Suppressor macrophage treated with lipopolysaccharide for 1 hour (primary cell): ENCODE measurements at places on chromosomes 12 and 14.

DNA sequence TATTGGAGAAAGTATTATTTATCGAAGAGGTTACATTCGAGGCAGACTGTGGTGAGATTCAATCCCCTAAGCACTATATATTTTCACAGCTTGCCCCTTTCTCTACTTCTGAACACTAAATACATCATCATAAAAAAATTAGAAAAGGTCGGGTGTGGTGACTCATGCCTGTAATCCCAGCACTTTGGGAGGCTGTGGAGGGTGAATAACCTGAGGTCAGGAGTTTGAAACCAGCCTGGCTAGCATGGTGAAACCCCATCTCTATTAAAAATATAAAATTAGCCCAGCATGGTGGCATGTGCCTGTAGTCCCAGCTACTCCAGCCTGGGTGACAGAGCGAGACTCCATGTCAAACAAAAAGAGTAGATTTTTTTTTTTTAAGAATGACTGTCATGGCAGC, 70.6 kb upstream of the MYF6 start:
- no peak for DNase-seq

DNA sequence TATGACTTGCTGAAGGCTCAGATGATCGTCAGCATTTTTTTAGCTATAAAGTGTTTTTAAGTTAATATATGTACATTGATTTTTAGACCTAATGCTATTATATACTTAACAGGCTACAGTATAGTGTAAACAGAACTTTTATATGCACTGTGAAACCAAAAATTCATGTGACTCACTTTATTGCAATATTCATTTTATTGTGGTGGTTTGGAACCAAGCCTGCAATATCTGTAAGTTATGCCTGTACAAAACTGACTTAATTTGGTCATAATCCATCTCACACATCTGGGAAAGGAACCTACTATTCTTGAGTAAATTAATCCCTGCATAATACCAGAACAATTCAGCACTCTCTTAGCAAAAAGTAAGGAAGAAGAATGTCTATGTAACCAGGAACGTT, 390.7 kb downstream of the SYT1 start:
- DNase-seq: no peak

GRCh38 chr12:85805654-85806053, 30.6 kb downstream of the RASSF9 start:
- peak; percentile 93 for DNase-seq

GRCh38 chr12:71282020-71282419, 124.2 kb upstream of the TSPAN8 start:
- no peak for DNase-seq

GRCh38 chr12:84638811-84639368, 273.7 kb downstream of the SLC6A15 start:
- DNase-seq: no peak

GRCh38 chr12:5487948-5488625, 56.2 kb downstream of the NTF3 start:
- DNase-seq: no peak

- no peak for DNase-seq
Observed at GRCh38 chr14:77902811-77903210, 102.9 kb downstream of the ADCK1 start.

GRCh38 chr12:79375050-79375449, 315.7 kb downstream of the PAWR start:
- no peak for DNase-seq

DNA sequence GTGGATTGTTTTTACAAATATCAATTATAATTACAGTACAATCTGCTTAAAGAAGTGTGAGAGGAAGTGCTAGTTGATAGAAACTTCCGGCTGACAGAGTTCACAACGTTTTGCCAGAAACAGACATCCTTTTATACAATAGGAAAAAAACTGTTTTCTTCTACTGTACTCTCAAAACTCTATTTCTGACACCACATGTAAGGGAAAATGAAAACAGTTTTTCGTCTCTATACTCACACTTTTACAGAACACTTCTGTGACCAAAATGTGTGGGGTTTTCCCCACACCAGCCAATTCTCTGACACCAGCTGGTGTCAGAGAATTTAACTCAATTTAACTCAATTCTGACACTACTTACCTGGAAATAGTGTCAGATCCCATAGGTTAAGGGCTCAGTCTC, 24.2 kb upstream of the HIF1A start:
- peak; percentile 28 for DNase-seq

GRCh38 chr14:61531465-61532122, 163.7 kb upstream of the HIF1A start:
- no peak for DNase-seq

GRCh38 chr14:59969319-59969718, 49.4 kb downstream of the LRRC9 start:
- DNase-seq: no peak

DNA sequence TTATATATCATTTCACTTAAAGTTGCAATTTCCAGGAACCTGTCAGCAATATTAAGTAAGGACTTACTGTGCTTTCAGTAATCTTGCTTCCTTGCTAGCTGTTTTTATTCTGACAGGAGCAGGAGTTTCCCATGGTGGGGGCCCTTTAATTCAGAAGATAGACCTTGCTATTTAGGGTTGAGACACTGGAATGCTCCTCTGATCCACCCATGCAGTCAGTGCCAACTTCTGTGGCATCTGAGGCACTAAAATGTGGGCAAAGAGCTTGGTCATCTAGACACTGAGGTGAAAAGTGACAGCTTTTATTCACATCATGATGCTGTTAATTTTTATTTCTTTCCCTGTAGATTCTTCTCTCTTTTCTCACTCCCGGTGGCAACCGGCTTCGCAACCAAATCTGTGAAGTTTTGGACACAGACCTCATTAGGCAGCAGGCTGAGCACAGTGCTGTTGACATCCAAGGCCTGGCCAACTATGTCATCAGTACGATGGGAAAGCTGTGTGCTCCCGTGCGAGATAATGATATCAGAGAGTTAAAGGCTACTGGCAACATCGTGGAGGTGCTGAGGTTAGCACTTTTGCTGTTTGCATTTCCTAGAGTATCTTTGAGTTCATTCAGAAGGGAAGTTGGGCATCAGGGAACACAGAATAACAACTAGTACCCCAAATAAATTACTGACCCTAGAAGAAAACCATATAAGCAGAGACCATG, 18.8 kb downstream of the TCP11L2 start:
- DNase-seq: no peak

GRCh38 chr14:58979325-58979724, 209.1 kb upstream of the DAAM1 start:
- DNase-seq: no peak

DNA sequence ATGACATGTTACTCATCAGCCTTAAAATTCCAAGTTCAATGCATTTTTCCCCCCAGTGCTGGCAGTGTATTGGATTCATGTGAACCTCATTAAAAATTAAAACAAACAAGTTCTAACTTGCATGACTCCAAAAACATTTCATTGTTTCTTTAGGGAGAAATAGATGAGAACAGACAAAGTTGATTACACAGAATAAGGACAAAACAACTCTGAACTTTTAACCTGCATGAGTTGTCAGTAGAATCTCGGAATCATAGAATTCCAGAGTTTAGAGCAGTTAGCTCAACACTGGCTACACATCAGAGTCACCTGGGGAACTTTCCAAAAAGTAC, 127.5 kb downstream of the TMX1 start:
- DNase-seq: no peak

DNA sequence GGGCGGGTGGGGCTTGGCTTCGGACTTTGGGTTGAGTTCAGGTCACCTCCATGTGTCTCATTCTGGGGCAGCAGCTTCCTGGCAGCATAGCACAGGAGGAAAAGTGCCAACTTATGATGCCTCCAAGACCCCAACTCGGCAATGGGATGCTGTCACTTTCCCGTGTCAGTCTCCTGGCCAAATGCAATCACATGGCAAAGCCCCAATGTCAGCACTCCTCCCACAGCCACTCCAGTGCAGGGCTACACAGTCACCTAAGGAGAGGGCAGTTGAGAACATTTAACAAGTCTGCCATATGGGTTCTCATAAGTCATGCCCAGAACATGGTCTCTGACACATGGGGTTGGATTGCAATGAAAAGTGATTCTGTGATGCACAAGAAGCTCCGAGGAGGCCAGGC, 26.7 kb downstream of the ELK3 start:
- DNase-seq: no peak

DNA sequence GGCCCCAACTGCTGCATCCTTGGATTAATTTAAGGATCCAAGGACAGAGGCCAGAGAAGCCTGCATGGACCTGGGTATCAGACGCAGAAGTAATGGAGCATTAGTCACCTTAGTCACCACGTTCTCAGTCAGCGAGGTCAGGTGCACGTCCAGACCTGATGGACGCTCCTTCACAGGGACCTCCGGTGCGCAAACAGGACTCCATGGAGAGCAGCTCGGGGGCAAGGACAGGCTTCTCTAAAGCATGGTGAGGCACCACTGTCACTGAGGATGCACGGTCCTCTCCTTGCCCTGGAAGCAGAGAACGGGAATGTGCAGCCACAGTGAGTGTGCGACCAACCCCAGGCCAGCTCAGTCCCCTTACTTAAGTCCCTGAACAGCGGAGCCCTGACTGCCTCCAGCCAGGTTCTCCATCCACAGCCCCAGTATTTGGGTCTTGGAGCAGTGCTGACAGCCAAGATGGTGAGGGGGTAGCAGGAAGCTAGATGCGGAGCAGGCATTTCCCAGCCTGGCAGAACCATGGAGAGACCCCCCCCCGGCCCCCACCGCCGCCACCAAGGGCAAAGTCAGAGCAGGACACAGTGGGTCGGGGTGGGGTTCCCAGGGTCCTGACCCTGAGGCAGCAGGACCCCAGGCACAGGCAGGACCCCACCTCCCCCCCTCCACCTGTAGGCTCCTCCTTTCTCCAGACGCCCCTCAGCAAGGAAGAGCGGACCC, 253.4 kb upstream of the SFSWAP start:
- no peak for DNase-seq

- no peak for DNase-seq
Observed at GRCh38 chr14:54177641-54178621, 218.9 kb upstream of the CDKN3 start.

GRCh38 chr12:68565391-68565903, 45.3 kb upstream of the RAP1B start:
- peak; percentile 30 for DNase-seq

- DNase-seq: no peak
Observed at GRCh38 chr14:74771399-74771798, 8.3 kb downstream of the YLPM1 start.

DNA sequence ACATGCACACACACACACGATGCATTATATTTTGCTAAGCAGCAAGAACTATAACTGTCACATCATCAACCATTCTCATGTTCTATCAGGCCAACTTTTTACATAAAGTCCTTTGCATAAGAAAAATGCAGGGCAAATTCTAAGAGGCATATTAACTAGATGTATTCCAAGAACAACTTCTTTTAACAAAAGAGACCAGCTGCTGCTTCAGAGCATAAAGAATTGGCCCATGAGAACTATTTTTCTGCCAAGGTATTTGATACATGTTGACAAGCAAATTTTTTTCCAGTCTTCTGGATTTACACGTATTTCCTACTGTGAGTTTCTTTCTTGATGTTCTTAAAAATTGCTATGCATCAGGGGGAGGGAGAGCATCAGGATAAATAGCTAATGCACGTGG, 27.2 kb downstream of the GLT8D2 start:
- no peak for DNase-seq

- no peak for DNase-seq
Observed at GRCh38 chr12:58388261-58388660, 446.9 kb downstream of the ATP23 start.

GRCh38 chr12:12606781-12607589, 4.7 kb upstream of the CREBL2 start:
- DNase-seq: peak; percentile 73

DNA sequence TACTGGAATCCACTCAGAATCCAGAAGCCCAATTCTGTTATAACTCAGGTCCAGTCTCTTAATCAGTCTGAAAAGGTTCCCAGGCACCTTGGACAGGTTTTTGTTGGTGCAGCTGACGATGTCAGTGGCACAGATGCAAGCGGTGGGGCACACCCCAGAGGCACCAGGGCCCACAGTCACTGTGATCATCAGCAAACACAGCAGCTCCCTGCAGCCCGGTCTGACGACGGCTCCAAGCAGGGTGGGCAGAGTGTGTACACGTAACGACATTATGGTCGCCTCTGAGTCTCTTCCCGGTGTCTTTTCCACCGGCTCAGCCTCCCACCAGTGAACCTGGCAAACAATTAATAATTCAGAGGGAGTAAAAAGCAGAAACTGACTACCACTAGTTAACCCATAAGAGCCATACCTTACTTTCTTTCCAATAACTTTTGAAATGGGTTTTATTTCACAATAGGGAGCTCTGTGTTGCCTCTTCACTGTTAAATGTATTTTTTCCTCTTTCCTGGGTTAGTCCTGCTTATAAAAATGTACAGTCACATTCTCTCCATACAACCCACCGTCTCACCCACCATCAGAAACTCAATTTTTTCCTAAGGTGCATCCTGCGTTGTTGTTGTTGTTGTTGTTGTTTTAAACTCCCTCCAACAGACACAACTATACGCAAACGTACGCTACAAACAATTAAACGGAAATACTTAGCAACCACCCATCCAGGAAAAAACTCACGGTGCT, 521 bp upstream of the PCED1B start:
- no peak for DNase-seq

- peak; percentile 81 for DNase-seq
Observed at GRCh38 chr12:50537538-50537919, 32.7 kb downstream of the DIP2B start.

DNA sequence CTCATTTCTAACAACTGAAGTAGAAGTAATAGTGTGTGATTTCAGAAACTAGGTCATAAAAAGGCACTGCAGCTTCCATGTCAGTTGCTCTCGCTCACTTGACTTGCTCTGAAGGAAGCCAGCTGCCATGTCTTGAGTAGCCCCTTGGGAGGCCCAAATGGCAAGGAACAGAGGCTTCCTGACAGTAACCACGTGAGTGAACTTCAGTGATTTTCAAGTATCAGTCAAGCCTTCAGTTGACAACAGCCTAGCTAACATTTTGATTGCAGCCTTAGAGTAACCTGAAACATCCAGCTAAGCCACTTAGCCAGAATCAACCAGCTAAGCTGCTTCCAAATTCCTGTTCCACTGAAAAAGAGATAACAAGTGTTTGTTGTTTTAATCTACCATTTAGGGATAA, 26.7 kb downstream of the TOGARAM1 start:
- no peak for DNase-seq

DNA sequence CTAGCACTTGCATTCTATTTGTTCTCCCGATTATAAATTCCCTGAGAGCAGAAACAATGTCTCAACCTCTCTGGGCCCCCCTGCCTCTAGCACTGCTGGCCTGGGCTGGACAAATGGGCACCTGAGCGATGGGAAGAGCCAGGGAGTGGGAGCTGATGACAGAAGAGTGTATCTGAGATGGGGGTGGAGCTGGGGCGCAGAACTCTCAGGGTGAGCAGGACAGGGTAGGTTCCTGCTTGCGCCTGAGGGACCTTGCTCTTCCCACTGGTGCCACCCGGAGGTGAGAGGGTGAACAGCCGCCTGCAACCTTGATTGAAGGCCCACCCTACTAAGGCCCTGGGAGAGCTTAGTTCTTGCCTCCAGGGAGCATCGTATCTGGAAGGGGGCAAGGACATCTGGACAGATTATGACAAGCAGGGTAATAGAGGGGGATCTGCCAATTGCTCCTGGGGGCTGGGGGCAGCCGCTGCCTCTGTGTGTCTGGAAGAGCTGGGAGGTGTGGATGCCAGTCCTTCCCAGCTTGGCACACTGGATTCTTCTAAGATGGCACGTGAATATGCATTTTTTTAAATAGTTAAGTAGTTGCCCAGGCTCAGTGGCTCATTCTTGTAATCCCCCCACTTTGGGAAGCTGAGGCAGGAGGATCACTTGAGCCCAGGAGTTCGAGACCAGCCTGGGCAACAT, 43.0 kb upstream of the TSPAN9 start:
- peak; percentile 57 for DNase-seq

GRCh38 chr14:54175298-54175942, 218.8 kb upstream of the BMP4 start:
- DNase-seq: peak; percentile 76
